Fibroblast of skin of right biceps (primary cell): ENCODE measurements at places on chromosomes 2 and 18.
A peak's percentile ranks its signal among the peaks of the same experiment; 100 is the strongest.

DNA sequence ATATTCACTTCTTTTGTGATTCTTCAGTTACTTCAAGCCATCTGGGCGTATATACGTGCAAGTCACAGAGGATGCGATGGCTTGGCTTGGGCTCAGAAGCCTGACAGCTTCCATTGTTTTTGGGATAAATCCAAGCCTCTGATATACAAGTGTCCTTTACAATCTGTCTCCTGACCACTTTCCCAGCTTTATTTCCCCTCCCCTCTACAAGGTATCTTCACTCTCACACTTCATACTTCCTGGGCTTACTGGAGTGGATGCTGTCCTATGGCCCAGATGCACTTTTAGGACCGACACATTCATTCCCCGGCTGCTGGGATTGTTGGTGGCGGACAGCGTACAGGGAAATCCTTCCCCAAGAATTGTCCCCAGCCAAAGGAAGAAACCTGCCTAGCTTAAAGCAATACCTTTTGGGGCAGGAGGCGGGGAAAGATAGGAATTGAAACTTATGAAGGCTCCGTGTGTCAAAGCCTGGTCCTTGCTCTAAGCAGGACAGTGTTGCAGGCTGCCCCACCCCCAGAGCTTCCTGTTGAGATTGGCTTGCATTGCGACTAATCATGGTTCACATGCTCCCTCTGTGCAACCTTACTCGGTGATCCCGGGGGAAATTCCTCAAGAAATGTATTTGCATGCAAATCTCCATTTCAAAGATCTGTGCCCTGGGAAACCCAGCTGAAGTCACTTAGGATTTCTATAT is 802.9 kb upstream of the ID2 start:
- DNase-seq = peak; percentile 70

DNA sequence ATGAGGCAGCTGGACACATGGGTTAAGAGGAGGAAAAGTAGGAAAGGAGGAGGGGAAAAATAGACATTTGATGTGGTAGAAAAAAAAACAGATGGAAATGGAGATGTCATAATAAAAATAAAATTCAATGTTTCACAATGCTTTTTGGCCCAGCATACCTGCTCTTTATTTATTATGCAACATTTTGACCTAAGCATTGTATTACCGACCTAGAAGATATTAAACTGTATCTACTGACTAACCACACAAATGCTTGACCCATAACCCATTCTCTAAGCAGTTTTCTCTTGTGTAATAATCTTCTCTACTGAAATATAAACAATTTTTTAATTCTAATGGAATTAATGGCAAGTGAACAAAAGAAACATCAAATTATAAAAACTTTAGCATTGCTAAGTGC is 362.3 kb downstream of the FBXO15 start:
- DNase-seq = peak; percentile 9

DNA sequence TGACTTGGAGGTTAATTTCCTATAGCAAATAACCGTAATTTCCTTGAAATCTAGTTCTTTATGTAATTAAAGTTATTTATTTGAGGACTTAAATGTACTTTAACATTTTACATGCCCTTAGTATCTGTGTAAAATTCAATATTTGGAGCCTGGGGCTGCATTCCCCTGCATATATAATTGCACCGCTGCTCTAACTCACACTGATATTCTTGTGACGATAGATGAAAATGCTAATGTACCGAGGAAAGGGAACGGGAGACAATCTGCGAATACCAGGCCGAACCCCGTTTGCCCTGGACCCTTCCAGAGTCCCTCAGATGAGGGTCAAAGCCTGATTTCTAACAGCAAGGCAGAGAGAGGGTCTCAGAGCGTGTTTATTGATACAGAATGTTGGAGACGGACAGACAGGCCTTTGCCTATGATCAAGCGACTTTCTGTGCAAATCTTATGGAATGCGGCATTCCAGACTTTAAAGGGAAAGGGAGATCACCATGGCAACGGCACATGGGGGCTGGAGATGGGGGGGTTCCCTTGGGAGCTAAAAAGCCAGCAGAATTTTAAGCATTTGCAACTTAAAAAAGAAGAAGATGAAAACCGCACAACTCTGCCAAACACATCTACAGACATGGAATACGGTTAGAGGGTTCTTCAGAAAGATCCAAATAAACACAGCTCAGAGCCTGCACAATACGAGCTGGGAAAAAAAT is 57.6 kb upstream of the TWIST2 start:
- DNase-seq = peak; percentile 93

DNA sequence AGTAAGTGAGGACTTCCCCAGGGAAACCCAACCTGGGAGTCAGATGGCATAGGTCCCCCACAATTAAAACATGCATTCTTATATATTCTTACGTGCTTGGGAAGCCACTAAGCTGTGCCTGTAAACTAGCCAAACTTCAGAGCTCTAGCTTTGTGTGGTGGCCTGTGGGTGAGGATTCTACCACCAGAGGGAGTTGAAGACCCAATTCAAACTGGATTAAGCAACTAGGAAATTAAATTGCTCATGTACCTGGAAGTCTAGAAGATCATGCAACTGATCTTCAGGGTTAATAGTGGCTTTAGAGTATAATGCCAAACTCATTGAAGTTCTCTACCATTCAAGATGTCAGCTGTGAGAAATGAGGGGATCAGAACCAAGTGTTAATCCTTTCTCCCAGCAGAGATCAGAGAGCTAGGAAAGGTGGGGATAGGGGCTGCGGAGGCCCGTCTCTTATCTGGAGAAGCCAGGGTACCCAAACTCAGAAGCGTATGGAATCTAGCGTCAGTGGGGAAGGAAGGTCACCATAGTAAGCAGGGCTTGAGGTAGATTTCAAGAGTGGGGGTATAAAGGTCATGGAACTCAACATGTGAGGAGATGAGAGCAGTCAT is 53.2 kb upstream of the CCDC85A start:
- DNase-seq = peak; percentile 40

DNA sequence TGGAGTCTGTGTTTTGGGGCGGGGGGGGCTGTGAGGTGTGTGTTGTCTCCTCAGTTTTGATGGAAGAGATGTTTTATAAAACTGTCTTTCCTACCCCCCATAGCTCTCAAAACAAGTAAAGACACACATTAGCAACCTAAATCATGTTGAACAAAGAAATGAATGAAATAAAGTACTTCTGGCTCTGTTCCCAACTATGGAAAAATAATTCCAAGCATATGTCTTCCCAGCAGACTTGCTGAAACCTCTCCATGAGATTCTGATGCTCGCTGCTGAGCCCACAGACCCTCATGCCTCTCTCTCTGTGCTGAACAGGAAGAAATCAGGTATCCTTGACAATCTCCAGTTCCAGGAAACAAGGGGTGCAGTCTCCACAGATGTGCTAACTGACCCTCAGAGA is 226.7 kb upstream of the KLHL29 start:
- no peak for DNase-seq
